Breast epithelium (tissue), 4 donors: ENCODE measurements at places on chromosomes 2 and 18. TPM values are rescaled to one million over a fixed set of nuclear protein-coding genes. Genes with fewer than 3 reads are reported as not detected.
A peak's percentile ranks its signal among the peaks of the same experiment; 100 is the strongest.

DSG3 gene
- 40.1 TPM for total RNA-seq

GPR75 gene
- total RNA-seq = 4.9 TPM

DNA sequence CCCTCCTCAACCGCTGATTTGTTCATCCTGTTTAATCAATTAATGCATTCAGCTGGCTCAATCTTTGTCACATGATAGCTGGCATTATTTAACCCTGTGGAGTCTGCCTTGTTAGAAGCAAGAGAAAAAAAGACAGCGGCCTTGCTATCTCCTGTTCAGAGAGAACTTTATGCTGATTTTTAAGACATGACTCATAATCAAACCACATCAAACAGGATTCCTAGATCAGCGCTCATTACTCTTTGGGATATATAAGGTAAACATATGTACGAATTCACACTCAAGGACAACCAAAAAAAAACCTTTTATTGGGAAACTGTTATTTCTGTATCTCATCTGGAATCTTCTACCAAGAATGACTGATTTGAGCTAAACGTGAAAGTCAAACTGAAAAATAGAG is 195.1 kb downstream of the C1D start:
- no peak for DNase-seq

DNA sequence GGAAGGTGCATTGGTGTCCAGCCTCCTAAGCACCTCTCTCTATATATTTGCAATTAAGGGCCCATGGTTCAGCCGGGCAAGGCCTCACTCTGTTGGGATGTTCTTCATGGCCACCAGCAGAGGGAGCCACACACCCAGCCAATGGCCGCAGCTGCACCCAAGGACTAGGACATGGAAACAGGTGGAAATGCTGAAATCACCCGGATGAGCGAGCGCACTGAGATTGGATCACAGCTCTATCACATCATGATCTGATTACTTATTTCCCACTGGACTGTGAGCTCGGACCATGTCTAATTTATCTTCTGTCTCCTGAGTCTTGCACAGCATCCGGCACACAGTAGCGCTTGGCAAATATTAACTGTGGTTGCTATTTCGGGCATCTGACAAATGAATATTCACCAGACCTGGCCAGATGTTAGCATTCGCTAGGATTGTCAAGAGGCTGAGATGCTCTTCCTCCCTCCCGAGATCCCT is 31.2 kb downstream of the KIF3C start:
- peak; percentile 76 for DNase-seq

DNA sequence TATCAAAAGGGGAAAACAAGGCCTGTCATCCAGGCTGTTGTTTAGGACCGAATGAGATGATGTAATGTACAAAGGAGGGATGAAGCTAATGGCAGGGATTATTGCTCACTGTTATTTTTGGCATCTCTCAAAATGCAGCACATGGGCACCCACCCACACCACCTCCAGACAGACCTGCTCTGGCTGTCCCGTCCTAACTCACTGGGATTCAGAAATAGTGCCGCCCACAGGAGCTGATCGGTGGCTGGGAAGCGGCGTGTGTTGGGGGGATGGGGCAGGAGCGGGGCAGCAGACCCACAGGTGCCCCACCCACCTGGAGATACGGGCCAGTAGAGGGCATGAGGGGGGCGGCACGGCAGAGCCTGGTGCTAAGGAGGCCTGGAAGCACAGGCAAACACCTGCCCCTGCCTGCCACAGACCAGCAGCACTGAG is 52.2 kb downstream of the CRACDL start:
- DNase-seq = no peak
